Stimulated activated CD4-positive, alpha-beta T cell treated with anti-CD3 and anti-CD28 coated beads, Interleukin-15, amount 100 ng/mL, for 48 hours (primary cell): ENCODE measurements at places on chromosomes 5 and 9.

DNA sequence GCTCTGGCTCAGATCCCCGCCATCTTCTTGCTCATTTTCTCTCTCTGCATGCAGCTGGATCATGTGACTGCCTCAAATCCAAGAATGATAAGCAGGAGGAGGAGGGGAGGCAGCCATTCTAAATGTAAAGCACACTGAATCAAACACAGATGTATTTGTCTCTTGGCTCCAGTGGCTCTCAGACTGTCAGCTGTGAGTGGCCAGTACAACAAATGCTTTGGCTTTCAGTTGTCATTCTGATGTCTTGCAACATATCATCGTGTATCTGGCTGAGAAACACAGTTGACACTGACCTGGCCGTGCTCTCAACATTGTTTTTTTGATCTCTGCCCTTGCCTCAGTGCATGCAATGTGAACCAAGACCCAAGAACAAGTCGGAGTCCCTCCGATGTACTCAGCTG lies 233.1 kb downstream of the ADAMTSL1 start:
- DNase-seq, result no peak

DNA sequence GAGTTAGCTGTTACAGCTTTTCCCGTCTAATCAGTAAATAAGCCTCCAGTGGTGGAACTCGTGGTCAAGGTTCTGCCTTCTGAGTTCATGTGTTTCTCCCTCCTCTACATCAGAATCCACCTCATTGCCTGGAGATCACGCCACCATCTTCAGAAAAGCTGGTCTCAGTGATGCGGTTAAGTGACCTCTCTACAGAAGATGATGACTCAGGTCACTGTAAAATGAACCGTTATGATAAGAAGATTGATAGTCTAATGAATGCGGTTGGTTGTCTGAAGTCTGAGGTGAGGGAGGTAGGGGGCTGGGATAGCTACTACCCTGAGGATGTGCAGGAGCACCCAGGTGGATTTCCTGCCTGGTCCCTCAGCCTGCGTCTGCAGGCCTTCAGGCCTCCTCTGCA lies 13.3 kb downstream of the ODF2 start:
- no peak for DNase-seq

- DNase-seq, result no peak
These were observed 28.7 kb downstream of the LCP2 start for GRCh38 chr5:170268884-170269283.

DNA sequence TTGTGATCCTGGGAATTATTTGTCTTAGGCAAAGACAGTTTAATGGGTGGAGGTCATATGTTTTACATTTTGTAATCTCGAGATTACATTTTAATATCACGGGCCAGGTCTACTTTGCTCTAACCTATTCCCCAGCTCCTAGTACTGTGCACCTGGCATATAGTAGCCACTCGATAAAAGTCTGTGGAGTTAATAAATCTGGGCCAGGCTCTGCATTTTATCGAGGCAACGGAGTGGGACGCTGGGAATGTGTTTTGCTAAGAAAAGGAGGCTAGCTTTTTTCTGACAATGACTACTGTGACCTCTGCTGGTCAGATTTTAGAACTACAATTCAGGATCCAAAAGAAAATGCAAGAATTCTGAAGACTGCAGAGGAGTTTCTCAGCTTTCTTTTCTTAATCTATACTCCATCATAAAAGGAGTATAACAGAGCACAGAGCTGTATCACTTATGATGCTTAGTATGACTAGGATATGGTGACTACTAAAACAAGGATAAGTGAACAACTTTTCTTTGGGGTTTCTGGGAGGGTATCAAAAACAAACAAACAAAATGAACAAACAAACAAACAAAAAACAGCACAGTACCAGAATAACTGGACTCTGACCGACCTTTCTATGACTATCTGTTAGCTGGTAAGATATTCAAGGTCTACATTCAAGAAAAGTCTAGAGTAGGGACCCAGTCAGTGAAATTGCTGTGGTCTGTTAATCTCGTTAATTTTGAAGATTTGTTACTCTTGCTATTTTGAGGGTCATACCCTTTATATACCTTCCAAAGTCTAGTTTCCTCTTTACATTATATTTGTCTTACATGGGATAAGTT lies 46.1 kb upstream of the CER1 start:
- DNase-seq, result no peak

DNA sequence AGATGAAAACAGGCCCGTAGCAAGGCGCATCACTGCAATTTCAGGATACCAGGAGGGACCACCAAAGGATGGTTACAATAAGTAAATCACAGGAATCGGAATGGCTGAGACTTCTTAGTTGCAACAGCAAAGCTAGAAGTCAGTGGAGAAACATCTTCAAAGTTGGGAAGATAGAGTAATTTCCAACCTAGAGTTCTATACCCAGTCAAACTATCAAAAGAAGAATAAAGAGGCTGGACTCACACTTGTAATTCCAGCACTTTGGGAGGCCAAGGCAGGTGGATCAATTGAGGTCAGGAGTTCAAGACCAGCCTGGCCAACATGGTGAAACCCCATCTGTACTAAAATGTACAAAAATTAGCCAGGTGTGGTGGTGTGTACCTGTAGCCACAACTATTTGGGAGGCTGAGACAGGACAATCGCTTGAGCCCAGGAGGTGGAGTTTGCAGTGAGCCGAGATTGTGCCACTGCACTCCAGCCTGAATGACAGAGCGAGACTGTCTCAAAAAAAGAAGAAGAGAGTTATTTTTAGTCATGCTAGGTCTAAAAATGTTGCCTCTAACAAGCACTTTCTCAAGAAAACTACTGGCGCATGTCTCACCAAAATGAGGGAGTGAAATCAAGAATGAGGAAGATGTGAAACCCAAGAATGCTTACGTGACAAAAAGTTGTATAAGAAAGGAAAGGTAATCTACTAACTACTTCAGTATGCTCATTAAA lies 267.7 kb downstream of the DENND1A start:
- DNase-seq, result no peak

- DNase-seq, result no peak
These were observed 286.0 kb upstream of the TUSC1 start for GRCh38 chr9:25964239-25964638.

- no peak for DNase-seq
These were observed 207.7 kb downstream of the PDE4D start for GRCh38 chr5:59685793-59686192.

DNA sequence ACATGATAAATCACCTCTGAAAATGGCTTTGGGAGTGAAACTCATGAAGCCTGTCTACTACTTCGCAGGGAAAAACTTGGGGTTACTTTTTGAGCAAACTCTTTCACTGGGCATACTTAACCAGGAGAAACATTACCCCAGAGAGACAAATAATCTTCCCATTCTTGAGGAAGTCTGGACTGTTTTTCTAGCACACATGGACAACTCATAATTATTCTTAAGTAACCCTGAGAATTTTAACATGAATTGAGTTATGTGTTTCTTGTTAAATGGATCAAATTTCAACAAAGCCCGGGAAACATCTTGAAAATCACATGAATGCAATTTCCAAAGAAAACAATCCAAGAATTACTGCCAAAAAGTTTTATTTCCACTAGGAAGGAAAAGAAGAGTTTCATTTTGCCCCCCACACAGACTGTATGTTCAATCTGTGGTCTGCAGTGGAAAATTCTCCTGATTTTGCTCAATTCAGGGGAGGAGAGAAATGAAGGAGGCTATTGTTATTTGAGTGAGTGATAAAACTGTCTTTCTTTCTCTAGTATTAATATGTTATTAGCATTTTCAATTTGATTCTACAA lies 564.8 kb upstream of the CLINT1 start:
- no peak for DNase-seq

- no peak for DNase-seq
These were observed 27.9 kb upstream of the IFNA14 start for GRCh38 chr9:21267485-21268346.
